CD14-positive monocyte (primary cell): ENCODE measurements at places on chromosomes 5 and 9.

GRCh38 chr5:179138568-179138925 lies 78.4 kb downstream of the ZNF354C start:
- no peak for DNase-seq

GRCh38 chr5:149855366-149855765 lies 89.2 kb downstream of the PDE6A start:
- no peak for DNase-seq

- peak; percentile 12 for DNase-seq
Observed at GRCh38 chr9:16884373-16884772, 13.9 kb upstream of the BNC2 start.

DNA sequence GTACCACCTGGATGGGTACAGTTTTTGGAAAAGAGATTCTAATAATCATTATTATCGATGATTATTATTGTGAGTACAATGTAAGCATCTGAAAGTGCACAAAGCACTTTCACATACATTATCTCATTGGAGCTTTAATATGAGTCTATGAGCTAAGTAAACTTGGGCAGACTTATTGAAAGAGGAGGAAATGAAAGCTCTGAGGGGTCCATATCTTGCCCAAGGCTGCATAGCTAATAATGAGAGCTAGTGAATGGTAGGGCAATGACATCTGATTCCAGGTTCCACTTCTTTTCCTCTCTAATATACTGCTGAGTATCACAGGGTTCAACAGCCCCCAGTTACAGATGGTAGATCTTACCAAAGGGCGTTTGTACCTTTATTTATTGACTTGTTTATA lies 26.1 kb downstream of the TIMD4 start:
- no peak for DNase-seq

DNA sequence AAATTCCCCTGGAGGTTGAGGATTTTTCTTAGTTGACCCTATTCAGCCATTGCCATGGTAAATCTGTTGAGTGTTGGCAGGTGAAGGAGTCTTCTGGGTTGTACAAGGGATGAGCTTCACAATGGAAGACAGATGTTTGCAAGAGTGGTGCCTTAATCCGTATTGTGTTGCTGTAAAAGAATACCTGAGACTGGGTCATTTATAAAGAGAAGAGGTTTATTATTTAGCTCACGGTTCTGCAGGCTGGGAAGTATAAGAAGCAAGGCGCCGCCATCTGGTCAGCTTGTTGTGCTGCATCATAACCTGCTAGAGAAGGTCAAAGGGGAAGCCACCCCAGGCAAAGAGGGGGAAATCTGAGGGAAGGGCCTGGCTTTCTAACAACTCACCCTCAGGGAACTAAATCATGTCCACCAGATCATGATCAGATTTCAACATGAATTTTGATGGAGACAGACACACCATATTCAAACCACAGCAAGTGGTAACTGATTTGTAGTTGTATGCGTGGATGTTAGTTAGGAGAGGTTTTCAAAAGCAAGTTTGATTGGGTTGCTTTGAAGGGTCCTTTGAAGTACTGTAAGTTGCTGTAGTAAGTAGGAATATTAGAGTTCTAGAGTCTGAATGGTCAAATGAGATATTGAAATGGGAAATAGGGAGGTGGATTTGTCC lies 2.5 kb downstream of the TNPO1 start:
- peak; percentile 73 for DNase-seq

DNA sequence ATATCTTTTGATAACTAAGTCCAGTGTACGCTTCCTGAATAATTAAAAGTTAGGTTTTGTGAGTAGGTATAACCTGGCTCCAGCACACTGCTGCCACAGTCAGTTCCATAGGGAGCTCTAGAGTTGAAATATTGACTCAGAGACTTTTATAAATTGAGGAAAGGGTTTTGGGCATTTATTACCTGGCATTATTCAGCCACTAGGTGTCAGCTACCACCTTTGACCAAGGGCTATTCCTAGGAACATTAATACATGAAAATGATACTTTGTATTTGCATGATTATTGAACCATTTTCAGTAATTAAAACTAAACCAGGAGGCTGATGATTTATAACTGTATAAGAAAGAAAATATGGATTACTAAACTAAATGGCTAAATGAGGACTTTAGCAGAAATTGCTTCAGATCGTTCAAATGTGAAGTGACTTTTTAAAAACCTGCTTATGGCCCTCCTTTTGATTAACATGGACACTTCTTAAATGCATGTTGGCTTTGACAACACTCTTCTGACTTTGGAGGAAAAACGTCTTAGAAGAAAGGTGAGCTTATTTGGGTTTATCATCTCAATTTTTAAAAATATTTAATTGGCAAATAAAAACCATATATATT lies 83.0 kb downstream of the SMC2 start:
- no peak for DNase-seq

- DNase-seq: no peak
Observed at GRCh38 chr5:105905392-105905791, 1765.3 kb downstream of the EFNA5 start.

- peak; percentile 83 for DNase-seq
Observed at GRCh38 chr5:72472666-72473422, 34.4 kb downstream of the ZNF366 start.

GRCh38 chr9:93531374-93531773 lies 45.0 kb upstream of the PHF2 start:
- DNase-seq: no peak

- DNase-seq: no peak
Observed at GRCh38 chr9:131839281-131840084, 99.6 kb upstream of the RAPGEF1 start.

- no peak for DNase-seq
Observed at GRCh38 chr5:32505756-32506155, 61.2 kb upstream of the ZFR start.

- DNase-seq: no peak
Observed at GRCh38 chr9:112278152-112278551, 55.3 kb downstream of the PTBP3 start.

GRCh38 chr9:99113414-99114048 lies 8.6 kb downstream of the TGFBR1 start:
- DNase-seq: no peak

DNA sequence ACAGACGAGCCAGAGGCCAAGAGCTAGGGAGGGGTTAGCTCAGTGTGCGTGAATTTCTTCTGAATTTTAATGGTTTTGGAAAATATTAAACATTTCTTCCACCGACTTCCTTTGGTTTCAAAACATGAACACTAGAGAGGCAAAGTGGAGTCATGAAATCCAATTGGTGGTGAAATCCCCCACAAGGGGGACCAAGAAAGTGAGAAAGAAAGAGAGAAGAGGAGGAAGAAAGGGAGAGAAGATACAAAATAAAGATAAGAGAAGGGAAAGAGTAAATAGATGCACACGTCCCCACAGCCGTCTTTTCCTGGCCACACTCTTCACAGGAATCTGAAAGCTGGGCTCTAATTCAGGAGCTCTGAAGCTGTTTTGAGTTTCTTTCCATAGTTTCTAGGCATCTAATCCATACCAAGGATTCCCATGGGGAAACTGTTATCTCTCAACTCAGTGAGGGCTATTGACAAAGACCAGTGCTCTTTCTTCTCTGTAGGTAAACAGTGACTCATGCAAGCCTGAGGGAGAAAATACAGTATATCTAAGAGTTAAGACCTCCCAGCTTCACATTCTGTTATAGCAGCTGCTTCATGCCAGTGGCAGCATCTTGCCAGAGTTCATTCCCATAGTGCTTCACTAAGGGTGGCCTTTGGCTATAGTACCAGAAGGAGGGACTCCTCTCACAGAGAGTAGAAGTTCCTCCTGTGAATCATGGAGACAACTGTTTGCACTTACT lies 115.8 kb upstream of the LIFR start:
- no peak for DNase-seq

DNA sequence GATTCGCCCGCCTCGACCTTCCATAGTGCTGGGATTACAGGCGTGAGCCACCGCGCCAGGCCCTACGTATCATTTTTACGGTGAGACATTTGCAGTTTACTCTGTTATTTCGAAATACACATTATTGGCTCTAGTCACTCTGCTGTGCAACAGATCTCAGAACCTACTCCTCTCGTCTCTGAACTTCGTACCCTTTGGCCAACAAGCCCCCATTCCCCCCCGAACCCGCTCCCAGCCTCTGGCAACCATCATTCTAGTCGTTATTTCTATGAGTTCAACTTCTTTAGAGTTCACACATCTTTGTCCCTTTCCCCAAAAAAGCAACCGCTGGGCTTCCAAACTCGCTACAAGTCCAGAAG lies 735 bp downstream of the PTGR1 start:
- DNase-seq: peak; percentile 17

DNA sequence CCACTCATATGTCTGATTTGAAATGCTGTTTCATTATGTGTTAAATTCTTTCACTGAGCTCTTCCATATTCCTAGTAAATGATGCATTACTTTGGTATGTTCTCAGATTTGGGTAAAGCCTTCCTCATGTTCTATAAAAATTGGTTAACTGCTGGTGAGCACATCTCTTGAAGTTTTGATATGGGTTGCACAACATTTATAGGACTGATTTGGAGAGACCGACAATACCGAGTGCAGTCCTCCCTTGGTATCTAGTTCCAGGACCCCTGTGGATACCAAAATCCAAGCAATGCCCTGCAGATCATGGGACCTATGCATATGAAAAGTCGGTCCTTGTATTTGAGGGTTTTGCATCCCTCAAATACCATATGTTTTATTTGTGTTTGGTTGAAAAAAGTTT lies 37.8 kb downstream of the WDR36 start:
- no peak for DNase-seq

DNA sequence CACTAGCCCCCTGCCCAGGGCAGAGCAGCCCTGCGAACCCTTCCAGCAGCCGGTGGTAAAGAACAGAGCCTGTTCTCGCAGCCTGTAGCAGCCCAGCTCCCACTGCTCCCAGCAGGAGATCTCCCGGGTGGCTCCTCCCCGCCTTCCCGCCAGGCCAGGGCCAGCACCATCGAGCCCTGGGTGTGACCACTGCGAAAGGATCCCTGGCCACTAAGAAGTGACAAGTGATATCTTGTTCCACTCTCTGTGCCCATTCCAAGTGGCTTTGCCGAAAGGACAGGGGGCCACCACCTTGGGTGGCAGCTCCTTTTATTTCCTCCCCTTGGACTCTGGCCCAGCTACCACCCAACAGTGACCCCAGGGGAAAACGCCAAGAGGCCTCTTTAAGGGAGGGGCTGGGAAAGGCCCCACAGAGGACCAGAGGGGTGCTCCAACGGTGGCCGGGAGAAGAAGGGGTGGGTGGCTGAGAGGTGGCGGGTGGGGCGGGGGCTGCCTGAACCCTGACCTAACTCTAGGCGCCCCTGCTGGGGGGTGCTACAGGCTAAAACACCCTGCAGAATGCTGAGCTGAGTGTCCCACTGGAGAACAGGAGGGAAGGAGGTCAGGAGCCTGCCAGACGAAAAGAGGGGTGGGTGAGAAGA lies 1.6 kb downstream of the NACC2 start:
- DNase-seq: no peak

GRCh38 chr9:89417832-89418473 lies 80.0 kb downstream of the SEMA4D start:
- DNase-seq: no peak
